Tongue (tissue), 3 donors: ENCODE measurements at places on chromosomes 4 and X. TPM values are rescaled to one million over a fixed set of nuclear protein-coding genes. Genes with fewer than 3 reads are reported as not detected.

The TXLNG gene
- total RNA-seq = 9.2 TPM

The SPANXN4 gene
- not detected for total RNA-seq

The SMIM10L2A gene
- 1.4 TPM for total RNA-seq

The TXK gene
- 0.82 TPM for total RNA-seq

The PDHA1 gene
- 116 TPM for total RNA-seq
